Activated CD8-positive, alpha-beta memory T cell treated with anti-CD3 and anti-CD28 coated beads for 48 hours (primary cell): ENCODE measurements at places on chromosomes 5 and 9.

DNA sequence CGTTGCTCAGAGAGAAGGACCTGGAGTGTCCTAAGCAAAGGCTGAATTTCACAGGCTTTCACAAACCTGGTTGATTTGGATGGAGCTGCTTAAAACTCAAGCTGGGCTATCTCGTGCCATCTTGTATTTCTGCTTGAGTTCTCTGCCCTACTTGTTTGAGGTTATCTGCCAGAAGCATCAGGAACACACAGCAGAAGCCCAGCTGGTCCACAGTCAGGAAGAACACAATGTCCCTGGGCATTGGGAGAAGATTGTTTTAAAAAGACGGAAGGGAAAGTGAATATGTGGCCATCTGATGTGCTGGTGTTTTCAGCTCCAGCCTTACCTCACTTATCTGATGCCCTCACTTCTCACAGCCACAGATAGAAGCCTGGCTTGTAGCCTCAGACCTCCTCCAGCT, 32.9 kb upstream of the SLC36A1 start:
- no peak for DNase-seq

- no peak for DNase-seq
Measured at GRCh38 chr9:126411948-126412284, 85.3 kb downstream of the MVB12B start.

DNA sequence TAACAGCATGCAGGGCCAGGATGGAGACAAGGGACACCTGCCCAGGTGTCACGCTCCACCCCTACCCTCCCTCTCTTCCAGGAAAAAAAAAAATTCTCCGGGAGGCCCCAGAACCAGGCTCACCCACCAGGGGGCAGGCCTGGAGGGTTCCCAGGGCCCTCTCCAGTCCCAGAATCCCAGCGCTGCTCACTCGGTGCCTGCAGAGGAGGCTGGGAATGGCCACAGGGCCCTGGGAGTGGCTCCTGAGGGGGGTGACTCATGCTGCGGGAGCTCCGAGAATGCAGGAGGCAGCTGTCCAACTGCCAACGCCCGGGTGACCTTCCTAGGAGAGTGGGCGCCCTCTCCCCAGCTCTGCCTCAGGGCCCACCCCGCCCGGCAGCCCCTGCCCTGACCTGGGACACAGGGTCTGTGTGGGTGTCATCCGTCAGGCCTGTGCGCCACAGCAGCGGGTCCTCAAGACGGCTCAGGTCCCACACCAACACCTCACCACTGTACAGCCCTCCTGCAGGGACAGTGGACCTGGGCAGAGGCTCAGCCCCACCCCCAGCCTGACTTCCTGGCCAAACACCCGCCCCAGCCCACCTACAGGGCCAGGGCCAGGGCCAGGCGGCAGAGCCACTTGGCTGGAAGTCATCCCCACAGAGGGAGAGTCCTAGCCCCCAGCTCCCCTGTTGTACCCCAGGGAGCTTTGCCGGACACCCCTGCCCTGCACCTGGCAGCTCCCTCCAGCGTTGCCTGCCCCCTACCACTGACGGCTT, 21.2 kb downstream of the DYNC2I2 start:
- DNase-seq: no peak

GRCh38 chr9:83981126-83981871, 694 bp downstream of the RMI1 start:
- no peak for DNase-seq

- DNase-seq: no peak
Measured at GRCh38 chr9:134175808-134176598, 11.6 kb upstream of the RNU6ATAC start.

- no peak for DNase-seq
Measured at GRCh38 chr5:118076490-118076889, 911.9 kb downstream of the DTWD2 start.

- no peak for DNase-seq
Measured at GRCh38 chr5:62143268-62144229, 162.5 kb upstream of the KIF2A start.

DNA sequence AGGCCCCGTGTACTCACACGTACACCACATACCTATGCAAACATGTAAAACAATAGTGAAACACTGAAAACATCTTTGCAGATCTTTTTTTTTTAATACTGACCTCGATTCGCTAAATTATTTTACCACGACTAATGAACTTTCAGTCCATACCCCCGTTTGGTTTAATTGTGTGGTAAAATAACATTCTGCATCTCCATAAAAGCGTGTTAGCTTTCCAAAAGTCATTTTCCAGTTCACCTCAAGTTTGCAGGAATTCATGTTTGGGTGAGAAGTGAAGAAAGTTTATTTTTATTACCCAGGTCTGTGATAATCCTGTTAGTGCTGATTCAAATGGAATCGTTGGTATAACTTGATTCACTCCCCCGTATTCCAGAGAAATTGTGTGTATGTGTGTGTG, 652 bp downstream of the ARSK start:
- no peak for DNase-seq

GRCh38 chr5:113061846-113062780, 85.5 kb downstream of the DCP2 start:
- no peak for DNase-seq
